COR-L47 (cell line): ENCODE measurements at places on chromosomes 2 and 18.

DNA sequence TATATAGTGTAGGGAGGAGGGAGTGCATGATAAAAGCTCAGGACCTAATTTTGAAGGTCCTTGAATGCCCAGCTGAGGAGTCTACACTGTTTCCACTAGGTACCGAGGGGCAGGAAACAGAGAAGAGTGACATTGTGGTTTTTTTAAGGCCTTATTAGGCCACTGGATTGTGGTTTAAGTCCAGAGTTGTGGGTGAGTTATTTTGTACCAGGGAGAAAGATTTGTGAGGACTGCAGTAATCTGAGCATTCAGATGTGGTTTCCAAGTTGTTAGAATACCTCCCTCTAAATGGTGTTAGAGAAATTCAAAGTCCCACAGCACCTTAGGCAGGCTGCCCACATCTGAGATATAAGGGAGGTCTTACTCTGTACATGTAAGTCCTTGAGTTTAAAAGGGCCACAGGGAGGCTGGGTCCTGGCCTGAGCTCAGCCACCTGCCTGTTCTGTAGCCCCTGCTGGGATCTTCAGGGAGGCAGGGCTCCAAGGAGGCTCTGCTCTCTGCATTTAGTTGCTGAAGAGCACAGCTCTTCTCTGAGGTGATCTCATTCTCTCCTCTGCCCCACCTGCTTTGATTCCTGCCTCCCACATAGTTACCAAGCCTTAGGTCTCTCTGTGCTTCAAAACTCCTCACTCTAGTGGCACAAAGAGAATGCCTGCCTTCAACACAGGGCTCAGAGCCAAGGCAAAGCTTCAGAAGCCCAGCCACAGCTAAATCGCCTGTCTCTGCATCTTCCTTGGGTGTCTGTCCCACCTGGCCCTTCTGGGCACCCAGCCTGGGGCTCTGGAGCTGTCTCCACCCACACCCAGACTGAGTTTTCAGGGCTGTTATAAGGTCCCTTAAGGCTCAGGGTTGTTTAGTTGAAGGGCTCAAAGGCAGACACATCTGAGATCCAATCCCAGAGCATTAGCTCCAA, 88.1 kb downstream of the VSNL1 start:
- no peak for DNase-seq

GRCh38 chr2:230843132-230843531, 21.6 kb upstream of the ITM2C start:
- DNase-seq: no peak

- peak; percentile 41 for DNase-seq
These were observed 62.5 kb upstream of the RAPGEF4 start for GRCh38 chr2:172673056-172673683.

DNA sequence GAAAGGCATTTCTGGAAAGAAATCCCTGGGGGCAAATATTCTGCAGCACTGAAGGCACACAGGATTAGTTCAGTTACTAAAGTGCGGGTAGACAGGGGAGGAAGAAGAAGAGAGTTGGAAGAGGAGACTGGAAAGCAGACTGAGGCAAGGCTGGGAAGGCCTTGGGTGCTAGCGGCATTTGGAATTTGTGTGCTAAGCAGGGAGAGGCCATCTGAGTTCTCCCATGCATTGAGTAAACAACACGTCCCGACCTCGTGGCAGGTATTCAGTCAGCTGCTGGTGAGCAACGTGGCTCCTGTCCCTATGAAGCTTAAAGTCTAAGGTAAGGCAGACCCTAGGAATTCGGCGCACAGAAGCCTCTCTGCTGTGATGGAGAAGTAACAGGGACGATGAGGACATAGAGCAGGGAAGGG, 30.7 kb downstream of the ATP8B1 start:
- no peak for DNase-seq

- DNase-seq: no peak
These were observed 87.7 kb downstream of the SH3YL1 start for GRCh38 chr2:175880-176820.

GRCh38 chr18:44981121-44981520, 300.4 kb downstream of the SETBP1 start:
- DNase-seq: no peak

DNA sequence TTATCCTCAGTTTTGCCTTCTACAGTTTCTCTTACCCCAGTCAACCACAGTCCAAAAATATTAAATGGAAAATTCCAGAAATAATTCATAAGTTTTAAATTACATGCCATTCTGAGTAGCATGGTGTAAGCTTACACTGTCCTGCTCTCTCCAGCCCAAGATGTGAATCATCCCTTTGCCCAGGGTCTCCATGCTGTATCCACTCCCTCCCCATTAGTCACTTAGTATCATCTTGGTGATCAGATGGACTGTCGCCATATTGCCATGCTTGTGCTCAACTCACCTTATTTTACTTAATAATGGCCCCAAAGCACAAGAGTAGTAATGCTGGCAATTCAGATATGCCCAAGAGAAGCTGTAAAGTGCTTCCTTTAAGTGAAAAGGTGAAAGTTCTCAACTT, 18.5 kb upstream of the CCNT2 start:
- DNase-seq: no peak

DNA sequence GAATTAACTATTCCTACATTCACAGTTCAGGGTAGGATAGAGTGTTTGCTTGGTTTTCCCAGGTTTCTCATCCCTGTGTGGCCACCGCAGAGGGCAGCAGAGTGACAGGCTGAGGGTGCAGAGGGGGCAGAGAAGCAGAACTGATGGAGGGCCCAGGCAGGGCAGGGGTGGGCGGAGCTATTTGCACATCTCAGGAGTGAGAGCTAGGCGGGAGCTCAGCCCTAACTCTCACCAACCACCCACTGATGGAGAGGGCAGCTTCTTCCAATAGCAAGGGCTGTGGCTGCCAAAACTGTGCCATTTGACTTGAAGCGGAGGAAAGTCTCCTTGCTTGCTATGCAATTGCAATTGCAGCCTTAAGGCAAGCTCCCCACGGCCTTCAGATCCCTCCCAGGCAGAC, 12.0 kb upstream of the DARS1 start:
- no peak for DNase-seq

GRCh38 chr18:67417864-67418523, 98.5 kb downstream of the DSEL start:
- no peak for DNase-seq

GRCh38 chr2:199455545-199456382, 2.0 kb downstream of the SATB2 start:
- peak; percentile 86 for DNase-seq

- peak; percentile 40 for DNase-seq
These were observed 138.9 kb downstream of the MEIS1 start for GRCh38 chr2:66573821-66574233.

DNA sequence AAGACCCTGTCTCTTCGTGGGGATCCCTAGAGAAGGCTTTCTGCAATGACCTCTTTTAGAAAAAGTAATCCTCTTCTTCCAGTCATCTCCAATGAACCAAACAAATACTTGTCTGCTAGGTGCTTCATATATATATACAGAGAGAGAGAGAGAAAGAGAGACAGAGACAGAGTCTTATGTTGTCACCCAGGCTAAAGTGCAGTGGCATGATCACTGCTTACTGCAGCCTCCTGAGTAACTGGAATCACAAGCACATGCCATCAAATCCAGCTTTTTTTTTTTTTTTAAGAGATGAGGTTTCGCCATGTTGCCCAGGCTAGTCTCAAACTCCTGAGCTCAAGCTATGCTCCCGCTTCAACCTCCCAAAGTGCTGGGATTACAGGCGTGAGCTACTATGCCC, 18.6 kb upstream of the PKDCC start:
- no peak for DNase-seq

DNA sequence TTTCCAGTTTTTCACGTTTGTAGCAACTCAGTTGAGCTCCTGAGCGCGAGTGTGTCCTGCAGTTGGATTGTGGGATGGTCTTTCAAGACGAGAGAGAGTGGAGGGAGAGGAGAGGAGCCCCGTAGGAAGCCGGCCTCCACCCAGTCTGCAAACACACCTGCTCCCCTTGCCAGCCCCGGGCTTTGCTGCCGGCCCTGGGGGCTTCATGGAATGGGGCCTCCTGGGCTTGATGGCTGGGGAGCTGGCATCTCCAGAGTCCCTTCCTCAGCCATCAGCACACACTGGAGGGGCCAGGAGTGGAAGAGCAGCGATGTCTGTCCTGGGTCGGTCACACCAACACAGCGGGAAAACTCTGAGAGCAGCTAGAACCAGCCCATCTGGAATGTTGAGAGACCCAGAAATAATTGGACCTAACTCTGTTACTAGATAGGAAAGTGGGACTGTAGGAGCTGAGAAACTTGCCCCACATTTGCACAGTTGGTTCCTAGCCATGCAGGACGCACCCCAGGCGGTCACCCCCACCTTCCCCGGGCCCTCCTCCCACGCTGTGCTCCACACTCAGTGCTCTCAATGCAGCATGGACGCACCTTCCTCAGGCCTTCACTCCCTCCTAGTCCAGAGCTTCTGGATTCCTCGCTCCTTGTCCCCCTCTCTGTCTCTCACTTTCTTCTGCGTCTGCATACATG, 69.6 kb downstream of the PTGR3 start:
- no peak for DNase-seq

GRCh38 chr2:133167223-133167622, 401.0 kb downstream of the NCKAP5 start:
- no peak for DNase-seq

DNA sequence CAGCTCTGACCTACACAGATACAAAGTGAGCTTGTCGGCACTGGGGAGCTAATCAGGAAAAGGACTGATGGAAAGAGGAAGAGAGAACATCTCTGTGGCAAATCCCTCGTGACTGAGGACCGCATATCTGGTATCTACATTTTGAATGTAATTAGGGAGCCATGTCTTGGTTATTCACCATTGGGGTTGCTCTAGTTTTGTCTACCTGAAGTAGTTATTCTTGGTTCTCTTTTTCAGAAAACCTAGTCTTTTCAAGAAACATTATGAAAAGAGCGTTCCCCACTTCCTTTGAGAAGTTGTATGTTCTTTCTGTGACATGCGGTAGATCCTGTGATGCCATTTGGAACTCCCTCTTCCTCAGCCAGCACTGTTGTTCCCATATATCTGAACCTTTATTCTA, 104.4 kb downstream of the DOCK10 start:
- no peak for DNase-seq

DNA sequence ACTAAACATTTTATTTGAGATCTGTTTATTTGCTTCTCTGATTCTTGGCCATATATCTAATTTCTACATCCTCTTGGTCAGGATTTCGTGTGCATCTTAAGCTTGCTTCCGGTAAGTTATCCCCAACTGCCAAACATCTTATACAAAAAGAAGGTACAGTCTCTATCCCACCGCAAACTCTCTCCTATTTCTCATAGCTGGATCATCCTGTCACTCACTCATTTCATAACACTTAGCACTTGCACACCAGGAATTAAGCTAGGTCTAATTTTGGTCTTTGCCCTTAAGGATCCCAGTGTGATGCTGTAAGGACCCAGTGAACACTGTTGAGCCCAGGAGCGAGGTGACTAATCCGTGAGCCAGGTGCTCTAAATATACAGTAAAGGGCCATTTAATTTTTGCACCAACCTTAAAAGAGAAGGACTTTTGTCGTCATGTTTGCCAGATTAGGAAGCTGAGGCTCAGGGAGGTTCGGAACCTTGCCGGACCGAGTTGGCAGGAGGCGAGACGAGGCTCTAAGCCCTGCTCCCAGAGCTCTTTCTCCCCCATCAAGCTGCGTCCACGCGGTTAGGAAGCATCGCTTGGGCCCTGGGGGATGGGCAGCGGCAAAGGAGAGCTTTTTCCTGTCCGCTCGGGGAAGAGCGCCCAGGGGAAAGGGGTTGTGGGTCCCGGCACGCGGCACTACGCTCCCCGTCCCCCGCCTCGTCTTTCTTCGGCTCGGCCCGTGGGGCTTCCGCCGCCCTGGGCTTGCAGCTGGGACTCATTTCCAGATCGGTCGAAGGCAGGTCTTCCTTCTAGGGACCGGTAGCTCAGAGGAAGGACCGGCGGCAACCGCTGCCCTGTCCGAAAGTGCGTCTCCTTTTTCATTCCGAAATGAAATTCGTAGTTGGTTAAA, 4.1 kb upstream of the ITPRIPL1 start:
- peak; percentile 18 for DNase-seq

GRCh38 chr18:59639136-59639535, 58.1 kb downstream of the CCBE1 start:
- DNase-seq: no peak

DNA sequence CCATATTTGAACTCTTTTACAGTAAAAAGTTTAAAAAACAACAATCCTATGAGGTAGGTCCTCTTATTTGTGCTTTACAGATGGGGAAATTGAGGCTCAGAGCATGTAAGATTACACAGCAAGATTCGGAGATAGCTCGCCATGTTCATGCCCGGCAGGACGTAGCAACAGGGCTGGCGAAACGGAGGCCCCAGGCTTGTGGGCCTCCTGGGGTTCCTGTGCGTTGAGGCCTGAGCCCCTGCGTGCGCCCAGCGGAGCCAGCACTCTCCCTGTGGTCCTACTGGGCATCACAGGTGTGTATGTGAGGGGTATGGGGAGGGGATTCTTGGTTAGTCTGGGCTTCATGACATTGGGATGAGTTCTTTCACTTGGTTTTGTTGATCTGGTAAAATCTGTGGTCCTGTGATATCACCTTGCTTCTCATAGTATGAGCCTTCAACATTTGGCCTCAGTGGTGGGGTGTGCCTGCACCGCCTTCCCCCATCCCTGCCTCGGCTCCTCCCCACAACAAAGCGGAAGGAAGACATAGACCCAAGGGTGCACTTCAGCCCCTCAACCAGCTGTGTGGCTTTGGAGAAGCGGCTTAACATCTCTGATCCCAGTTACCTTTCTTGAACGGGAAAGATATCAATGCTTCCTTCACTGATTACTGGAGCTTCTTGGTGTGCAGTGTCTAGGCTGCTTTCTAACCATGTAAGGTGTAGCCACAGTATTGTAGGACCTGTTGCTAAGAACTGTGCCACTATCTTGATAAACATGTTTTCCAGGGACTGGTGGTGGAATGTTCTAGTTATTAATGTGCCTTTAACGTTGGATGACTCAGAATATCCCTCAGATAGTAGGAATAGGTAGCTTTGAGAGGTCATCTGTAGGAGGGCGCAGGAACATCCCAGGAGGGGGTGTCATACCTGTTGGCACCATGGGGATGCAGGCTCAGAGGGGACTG, 37.2 kb downstream of the HPCAL1 start:
- DNase-seq: no peak

GRCh38 chr2:9053534-9053931, 50.0 kb upstream of the MBOAT2 start:
- no peak for DNase-seq

- no peak for DNase-seq
These were observed 13.5 kb upstream of the PIEZO2 start for GRCh38 chr18:11162889-11163288.

GRCh38 chr2:132845339-132845738, 175.3 kb upstream of the LYPD1 start:
- no peak for DNase-seq

DNA sequence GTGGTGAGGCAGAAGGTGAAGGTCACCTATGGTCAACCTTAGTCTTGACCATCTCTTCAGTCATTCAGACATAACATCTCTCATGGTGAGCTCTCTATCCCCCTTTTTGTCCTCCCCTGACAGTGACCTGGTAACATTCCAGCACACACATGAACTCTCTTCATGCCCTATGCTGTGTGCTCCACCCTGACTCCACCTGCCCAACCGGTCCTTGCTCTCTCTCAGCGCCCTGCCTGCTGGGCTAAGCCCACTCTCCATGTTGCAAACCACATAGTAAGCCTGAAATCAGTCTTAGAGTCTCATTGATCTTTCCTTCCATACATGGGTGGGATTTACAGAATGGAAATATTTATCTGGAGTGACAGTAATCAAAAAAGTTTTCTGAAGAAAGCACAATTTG, 52.8 kb downstream of the MARCO start:
- DNase-seq: no peak
